Stimulated activated CD4-positive, alpha-beta T cell treated with anti-CD3 and anti-CD28 coated beads, Interleukin-2, amount 100 ng/mL, for 48 hours (primary cell): ENCODE measurements at places on chromosomes 12 and 14.

DNA sequence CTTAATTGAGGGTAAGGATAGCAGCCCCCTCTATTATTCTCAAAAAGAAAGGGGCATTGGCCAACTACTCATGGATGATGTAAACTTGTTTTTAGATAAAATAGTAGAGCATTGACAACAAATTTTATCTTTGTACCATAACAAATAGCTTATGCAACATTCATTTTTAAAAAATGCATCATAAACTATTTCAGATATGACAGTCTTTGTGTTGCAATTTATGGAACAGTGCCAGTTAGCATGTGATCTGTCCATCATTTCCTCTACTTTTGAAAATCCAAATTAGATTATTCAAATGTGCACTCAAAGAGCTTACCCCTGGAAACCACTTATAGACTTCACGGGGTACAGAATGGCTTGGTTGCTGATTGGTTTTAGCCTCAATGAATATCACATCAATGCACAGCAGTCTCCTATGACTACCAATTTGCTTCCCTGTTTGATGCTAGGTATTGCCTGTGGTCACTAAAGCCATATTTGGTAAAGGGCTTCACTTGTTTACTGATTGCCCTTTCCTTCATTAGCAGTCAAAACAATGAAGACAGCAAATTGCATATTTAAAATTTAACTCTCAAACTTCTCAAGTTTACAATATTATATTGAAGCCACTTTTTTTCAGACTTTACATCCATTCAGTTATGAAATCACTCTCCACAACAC is 274.9 kb upstream of the MGAT4C start:
- no peak for DNase-seq

DNA sequence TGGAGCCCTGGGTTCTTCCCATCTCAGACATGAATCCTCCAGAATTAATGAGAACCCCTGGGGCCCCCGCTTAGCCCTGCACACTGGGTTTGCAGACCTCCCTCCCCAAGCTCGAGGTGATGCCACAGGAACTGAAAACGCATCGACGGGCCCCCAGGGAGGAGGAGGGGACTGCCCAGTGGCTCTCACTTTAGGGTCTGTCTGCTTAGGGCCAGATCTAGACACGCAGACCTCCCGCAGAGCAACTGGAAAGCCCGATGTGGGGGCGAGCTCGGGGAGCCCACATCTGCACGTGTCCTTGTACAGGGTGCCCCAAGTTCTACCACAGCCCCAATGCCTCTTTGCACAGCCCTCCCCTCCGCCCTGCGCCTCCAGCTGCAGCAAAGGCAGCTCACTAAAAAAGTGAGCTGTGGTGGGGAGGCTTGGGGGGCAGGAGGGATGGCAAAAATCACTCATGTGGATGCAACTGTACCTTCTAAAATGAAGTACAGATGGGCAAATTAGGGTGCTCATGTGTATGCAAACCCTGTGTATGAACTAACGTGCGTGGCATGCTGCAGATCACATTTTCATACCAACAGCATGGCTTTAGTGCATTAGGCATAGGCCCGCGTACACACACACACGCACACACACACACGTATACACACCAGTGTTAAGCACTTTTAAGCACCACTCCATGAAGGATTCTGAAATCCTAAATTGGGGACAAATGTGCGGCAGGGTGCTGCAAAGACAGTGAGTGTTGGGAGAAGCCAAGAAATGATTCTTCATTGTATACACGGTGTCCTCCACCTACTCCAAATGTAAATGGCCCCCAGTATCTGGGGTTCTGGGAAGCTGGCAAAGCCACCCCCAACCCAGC is 99.9 kb upstream of the MAP1LC3B2 start:
- no peak for DNase-seq

DNA sequence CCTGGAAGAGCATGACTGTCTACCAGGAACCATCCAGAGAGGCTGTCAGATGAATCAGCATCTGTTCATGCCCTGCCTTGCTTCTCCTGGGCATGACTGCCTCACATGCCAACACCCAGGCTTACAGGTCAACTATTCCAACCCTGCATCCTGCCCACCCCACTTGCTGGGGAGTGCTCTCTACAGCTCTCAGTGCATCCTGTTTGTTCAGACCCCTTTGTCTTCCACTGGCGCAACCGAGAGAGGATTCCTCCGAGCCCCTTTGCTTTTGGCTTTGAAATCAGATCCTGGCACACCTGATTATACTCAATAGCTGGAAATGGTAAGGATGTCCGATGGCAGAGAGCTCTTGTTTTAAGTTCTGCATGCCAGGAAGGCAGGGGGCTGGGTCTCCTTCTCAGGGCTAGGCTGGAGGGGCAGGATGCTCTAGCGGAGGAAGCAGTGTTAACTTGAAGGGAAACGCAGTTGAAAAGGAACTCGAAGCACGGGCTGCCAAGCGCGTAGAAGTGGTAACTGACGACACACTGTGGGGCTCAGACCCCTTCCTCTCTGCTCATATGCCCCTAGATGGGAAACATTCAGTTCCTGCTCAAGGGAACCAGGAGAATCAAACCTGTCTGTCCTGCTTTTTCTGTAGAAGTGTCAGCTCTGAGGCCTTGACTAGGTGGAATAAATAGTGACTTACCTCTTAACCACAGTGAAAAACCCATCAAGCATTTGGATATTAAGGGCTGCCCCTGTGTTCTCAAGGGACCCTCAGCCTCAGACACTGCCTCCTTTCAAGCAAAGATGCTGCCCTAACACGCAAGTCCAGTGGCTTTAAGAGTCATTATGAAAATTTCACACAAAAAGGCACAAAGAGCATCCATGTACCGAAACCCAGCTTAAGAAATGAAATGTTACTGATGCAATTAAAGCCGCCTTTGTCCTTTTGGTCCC is 297.5 kb downstream of the ZFP36L1 start:
- DNase-seq, result no peak

- no peak for DNase-seq
Observed at GRCh38 chr12:123941624-123942237, 30.9 kb downstream of the CCDC92 start.

DNA sequence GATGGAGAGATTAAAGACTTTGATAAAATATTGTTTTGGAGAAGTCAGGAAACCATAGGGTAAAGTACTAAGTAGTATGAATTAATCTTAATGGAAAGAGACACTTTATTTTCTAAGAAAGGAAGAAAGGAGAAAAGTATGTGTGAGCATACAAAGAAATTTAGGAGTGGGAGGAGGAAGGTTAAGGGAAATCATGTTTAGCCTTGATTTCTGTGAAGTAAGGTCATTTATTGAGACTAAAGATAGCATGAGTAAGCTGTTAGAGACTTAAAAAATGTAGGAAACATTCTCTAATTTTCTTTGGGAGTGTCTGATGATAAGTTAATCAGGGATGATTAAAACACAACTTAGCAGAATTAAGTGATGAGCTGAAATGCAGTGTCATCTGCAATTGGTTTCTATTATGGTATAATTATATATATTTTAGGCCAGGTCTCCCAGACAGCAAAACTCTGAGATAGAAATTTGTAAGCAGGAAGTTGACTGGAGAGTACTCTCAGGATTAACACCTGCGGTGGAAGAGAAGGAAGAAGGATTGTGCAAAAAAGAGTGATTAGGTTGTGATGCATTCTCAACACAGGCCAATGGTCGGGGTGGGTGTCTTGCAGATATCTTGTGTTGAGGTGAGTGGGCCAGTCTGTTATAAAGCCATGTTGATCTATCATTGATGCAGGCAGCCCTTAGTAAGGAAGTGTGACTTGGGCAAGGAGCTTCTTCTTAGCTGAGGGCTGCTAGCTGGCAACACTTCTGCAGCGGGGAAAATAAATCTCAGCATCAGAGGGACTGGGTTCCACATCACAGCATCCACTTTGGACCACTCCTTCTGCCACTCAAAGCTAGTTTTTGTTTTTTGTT is 256.2 kb downstream of the AEBP2 start:
- DNase-seq, result no peak

DNA sequence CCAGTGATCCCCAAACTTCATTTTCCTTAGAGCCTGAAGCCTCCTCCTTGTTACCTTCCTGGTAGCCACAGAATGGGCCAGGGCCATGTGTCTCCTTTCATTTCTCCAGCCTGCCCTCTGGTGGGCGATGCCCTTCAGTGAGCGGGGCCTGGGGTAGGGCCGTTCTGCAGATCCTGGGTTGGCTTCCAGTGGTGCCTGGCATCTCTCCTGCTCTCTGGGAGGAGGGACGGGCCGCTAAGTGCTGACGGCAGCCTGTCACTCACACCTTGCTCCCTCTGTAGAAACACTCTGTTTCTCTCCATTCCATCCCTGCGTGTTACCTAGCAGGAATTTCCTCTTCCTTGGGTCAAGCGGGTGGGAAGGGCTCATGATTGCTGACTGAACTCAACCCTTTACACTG is 232.1 kb downstream of the CACNA1C start:
- peak; percentile 15 for DNase-seq

DNA sequence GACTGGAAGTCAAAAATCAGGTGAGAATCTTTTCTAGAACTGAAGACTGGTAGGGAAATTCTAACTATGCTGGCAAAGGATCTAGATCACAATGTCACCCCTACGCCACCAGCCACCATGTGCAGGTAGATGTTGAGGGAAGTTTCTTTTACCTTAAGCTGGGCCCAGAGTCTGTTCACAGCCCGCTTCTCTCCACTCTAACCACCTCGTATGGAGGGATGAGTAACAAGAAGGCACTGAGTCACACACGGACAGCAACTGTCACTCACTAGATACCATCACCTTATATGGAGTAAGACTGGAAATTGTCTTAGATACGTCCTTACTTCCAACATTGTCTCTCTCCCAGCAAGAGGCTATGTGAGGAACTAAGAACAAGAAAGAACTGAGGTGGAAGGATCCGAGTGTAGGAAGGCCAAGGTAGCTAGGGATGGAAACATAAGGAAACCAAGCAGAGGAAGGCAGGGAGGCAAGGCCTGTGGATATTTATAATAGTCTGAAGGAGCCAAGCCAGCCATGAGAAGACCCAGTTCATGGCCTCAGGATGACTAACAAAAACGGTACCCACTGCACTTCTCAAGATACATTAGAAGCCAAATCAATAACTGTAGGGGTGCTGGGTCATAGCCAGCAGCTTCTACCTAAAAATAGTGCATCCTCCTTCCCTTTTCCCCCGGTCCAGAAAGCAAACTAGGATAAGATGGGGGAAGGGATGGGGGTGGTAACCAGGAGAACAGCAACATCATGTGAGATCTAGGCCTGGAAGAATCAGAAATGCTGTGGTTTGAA is 15.5 kb downstream of the REM2 start:
- DNase-seq, result no peak

DNA sequence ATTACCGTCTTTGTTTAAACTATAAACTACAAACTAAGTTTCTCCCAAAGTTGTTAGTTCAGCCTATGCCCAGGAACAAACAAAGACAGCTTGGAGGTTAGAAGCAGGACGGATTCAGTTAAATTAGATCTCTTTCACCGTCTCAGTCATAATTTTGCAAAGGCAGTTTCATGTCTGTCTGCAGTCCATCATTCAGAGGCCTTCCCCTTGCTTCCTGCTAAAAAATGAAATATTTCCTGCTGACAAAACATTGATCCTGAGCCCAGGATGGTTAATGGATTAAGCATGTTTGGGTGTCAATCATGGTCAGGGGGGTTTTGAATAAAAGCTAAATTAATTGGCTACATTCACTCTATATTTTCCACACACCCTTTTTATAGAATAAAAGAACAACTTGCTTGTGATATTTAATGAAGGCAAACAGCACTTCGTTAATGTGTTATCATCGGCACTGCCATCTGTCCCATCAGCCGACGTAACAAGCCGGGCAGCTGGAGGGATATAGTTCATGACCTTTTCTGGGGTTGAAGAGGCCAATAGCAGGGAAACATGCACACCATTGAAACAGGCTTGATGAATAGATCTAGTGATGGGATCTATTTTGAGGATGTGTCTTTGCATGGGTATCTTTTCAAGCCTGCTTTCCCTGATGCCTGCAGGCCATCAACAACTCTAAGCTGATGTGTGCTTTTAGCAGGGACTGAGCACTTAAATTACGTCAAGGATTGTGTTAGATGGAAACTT is 521.3 kb upstream of the TMEM132C start:
- no peak for DNase-seq

DNA sequence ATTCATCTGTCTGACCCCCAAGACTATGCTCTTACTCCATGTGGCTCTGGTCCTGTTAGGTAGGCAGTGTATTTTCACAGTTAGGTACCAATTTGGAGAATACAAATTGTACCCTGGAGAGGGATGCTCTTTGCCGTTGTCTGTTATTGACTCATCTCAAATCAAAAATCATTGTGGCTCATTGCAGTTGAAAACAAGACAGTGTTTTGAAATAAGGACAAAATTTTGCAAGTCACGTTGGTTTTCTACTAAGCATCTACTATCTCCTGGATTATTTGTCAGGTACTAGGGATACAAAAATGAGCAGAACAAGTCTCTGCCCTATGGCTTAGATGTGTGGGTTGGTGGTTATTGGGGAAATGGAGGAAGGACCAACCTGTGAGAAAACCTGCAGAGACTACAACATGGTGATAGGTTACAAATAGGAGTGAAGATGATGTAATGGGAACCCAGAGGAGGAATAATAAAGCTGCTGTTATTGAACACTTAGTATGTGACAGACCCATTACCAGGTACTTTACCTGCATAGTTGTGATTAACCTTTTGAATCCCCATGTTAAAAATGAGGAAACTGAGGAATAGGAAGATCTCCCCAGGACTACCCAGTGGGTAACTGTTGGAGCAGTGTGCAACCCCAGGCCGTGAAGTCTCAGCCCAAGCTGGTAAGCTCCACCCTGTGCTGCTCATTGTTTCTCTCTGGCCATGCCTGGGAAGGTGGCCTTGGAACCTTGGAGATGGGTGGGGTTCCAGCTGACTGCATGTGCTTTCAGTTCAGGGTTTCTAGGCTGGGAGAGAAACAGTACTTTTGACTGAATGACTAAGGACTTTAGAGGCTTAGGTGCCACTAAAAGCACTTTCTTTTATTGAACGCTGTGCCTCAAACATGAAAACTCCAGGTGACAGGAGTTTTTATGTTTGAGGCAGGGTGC is 72.9 kb upstream of the SRSF5 start:
- DNase-seq, result no peak

DNA sequence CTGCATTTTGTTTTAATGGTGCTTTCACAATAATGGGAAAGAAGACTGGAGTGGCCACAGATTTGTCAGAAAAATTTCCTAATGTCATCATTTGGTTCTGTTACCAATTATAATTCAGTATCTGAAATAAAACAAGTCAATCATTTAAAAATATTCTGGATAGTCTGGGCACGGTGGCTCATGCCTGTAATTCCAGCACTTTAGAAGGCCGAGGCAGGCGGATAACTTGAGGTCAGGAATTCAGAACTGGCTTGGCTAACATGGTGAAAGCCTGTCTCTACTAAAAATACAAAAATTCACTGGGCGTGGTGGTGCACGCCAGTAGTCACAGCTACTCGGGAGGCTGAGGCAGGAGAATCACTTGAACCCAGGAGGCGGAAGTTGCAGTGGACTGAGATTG is 4.0 kb upstream of the LIMA1 start:
- no peak for DNase-seq

- no peak for DNase-seq
Observed at GRCh38 chr12:71164568-71165197, 6.9 kb upstream of the TSPAN8 start.

- peak; percentile 87 for DNase-seq
Observed at GRCh38 chr14:99682809-99683618, 1.1 kb upstream of the CYP46A1 start.

GRCh38 chr12:32331133-32331532 is 68.2 kb upstream of the FGD4 start:
- no peak for DNase-seq

GRCh38 chr12:120276734-120277133 is 11.2 kb upstream of the PXN start:
- DNase-seq, result no peak
